Mucosa of gallbladder (tissue), 1 donor: ENCODE measurements at places on chromosomes 5 and 9.

GRCh38 chr9:7848498-7848897 is 48.9 kb upstream of the DMAC1 start:
- DNase-seq, result no peak

DNA sequence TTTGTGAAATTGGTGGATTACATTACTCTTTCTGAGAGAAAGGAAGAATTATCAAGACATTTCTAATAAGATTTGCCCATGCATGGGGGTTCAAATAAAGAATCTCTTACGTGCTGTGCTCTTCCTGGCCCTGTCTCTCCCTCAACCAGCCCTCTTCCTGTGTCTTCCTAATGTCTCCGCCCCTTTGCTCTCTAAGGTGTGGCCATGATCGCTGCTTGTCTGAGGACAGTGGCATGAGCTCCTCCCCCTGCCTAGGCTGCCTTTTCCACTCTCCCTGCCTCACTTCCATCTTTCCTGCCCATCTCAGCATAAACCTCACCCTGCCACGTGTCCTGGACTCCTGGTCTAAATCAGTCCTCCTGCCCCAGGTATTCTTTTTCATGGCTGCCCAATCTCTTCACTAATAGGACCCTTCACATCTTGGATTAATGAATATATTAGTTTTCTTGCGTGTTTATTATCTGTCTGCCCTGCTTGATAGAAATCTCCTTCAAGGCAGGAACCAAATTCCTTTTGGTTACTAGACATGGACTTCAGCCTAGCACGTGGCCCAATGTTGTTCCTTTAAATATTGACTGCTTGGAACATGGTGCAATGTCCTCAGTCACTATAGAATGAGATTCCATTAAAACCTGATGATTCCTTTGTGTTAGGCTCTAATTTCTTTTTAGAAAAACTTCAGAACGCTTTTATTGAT is 122.3 kb downstream of the MTRR start:
- no peak for DNase-seq

- no peak for DNase-seq
These were observed 581.8 kb downstream of the TAF11L14 start for GRCh38 chr5:18216016-18216415.

GRCh38 chr9:124721109-124721906 is 49.8 kb downstream of the NR6A1 start:
- DNase-seq, result no peak

GRCh38 chr9:136144450-136144849 is 25.8 kb upstream of the TMEM250 start:
- no peak for DNase-seq

DNA sequence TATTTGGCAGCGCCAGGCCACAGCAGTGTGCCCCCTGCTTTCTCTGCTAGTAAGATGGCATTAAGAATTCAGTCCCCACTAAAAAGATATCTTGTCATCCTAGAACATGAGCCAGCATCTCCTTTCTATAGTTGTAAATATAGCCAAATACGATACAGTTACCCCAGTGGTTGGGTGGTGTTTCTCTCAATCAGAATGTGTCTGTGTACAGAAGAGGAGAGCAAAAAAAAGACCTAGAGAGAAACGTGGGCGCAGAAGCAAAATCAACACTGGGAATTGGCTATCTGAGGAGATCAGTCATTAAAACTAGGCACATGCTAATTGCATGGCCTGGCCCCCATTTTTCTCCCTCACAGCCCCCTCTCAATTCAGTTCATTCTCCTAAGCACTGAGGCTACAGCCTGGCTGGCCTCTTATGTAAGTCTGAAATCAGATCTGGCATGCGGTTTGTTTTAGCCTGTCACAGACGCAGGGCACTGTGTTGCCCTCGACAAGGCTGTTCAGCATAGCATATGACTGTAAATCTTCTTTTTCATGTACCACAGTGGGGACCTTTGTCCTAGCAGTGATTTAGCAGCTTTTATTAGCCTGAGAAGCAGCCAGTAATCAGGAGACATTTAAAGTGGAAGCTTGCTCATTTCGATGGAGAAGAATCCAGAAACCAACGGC is 57.8 kb downstream of the RORB start:
- no peak for DNase-seq

- no peak for DNase-seq
These were observed 8.8 kb upstream of the NHP2 start for GRCh38 chr5:178162481-178162880.

DNA sequence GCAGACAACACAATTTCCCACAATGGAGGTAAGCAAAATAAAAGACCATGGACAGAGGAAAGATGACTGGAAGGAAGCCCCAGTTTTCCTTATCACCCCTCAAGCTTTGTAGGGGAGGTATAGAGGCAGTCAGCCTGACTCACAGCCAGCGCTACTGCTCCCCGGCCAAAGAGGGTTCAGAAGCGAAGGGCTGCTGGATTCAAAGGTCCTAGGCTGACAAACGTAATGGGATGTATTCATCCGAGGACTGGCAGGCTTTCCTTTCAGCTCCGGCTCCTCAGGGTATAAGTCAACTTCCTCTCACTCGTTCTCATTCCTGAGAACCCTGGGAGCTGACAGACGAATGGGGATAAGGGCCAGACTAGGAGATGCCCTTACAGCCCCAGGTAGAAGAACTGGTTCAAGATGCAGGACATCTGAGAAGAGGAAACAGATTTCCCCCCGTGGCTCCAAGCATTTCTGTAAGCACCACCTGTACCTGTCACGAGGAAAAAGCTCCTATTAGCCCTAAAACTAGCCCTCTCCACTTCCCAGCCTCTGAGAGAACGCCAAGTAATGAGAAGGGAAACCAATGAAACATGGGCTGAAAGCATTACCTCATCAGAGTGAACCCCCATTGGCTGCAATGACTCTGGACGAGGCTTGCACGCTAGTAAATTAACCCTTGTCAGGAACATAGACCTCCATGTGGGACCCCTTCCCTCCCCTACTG is 22.1 kb upstream of the FAM13B start:
- no peak for DNase-seq

- DNase-seq, result no peak
These were observed 15.2 kb upstream of the AFAP1L1 start for GRCh38 chr5:149256451-149256850.

- DNase-seq, result no peak
These were observed 3.4 kb downstream of the VCAN start for GRCh38 chr5:83474991-83475390.

DNA sequence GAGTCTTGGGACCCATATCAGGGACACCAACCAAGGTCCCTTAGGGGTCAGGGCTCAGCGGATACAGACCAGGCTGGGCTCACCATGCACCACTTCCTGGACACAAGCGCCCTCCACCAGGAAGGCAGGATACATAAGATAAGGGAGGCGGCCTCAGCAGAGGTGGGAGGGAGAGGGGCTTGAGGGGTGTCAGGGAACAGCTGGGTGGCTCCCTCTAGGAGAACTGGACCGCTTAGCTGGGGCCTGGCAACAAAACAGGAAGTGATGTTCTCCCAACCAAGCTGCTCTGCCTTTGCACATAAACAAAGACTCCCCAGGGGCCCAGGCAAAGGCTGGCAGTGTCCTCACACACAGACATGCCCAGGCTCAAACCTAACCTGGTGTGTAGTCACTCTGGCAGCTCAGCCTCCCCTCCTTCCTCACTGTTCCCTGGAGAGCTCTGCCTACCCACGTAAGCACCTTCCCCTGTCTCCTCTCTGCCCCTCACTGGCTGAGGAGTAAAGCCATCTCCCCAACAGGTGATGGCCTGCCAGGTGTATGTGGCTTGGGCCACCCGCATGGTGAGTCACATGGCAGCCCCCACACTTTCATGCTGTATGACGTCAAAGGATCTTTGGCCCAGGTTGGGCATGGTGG is 5.8 kb upstream of the BICD2 start:
- DNase-seq, result no peak

- DNase-seq, result peak; percentile 34
These were observed 665 bp downstream of the ASS1 start for GRCh38 chr9:130445268-130445983.

GRCh38 chr5:135269931-135270421 is 129.1 kb downstream of the MACROH2A1 start:
- DNase-seq, result no peak

GRCh38 chr9:84322828-84323227 is 17.7 kb downstream of the SLC28A3 start:
- DNase-seq, result no peak

DNA sequence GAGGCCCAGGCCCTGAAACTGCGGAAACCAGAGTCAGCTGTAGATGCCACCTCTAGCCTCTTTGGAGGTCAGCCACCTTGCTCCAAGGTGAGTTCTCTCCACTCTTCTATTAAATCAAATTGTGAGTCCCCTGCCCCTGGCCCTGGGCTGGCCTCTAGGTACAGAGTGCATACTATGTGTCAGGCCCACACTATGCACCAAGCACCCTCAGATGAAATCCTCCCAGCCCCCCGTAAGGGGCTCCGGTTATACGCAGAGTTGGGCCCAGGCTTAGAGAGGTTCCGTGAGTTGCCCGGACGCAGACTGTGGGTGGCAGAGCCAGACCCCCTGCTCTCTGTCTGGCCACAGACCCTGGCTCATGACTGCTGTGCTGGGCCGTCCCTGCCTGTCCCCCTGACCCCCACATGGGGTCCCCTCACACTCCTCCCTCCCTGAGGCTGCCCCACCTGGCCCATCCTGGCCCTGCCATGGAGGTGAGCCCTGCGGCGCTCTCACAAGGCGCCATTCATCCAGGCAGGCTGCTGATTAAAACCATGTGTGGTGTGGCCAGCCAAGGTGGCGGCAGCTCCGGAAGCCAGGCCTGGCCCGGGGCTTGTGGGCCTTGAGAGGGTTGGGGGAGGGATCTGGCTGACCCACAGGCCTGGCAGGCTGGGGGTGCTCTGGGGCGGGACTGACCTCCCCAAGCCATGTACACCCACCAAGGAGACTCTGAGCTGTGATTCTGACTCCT is 65.5 kb upstream of the SYNPO start:
- no peak for DNase-seq

DNA sequence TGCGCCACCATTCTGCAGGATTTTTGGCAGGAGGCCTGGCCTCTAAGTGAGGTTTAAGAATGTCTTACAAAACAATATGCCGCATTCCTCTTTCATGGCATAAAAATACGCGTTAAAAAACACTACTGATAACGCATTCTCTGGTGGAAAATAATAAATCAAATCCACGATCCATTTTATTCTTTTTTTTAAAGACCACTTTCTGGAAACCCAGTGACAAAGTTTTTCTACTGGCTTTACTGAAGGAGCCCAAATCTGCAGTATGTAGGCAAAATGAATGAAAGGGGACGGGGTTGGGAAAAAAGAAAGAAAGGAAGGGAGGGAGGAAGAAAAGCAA is 2.0 kb downstream of the SV2C start:
- no peak for DNase-seq

GRCh38 chr9:92639124-92639523 is 30.8 kb downstream of the IPPK start:
- DNase-seq, result no peak

GRCh38 chr5:34585601-34586104 is 70.5 kb upstream of the RAI14 start:
- DNase-seq, result no peak

DNA sequence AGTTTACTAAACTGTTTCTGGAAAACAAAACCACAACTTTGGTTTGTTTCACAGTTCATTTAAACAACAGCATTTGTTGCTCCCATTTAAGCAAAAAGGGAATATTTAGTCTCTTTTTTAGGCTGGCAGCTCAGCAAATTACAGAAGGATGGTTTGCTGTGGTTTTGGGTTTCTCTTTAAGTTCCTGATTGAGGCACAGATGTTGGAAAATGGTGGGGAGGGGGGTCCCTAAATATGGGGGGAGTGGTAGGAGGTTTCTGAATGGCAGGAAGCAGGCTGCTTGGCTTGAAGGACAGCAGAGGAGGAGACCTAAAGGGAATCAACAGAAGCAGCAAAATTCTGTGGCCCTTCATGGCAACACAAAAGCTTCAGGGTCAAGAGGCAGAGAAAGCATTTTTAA is 263.4 kb downstream of the ZSWIM6 start:
- no peak for DNase-seq

GRCh38 chr9:112140936-112141335 is 34.2 kb downstream of the SUSD1 start:
- DNase-seq, result no peak

DNA sequence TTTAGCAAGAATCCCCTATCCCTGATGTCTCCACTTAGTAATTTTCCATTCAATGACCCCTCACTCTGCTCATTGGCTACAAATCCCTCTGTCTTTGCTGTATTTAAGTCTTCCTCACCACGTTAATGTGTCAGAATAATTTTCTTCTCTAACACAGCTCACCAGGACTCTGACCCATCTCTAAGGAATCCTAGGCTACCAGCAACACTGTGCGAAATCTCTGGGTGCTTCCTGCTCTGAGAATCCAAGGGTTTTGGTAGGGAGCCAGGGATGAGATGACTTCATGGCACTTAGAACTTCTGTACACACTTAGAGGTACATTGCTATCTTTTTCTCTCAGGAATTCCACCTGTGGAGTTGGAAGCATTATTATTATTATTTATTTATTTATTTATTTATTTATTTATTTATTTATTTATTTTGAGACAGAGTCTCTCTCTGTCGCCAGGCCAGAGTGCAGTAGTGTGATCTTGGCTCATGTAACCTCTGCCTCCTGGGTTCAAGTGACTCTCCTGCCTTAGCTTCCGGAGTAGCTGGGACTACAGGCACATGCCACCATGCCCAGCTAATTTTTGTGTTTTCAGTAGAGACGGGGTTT is 53.5 kb downstream of the FOXI1 start:
- DNase-seq, result no peak

DNA sequence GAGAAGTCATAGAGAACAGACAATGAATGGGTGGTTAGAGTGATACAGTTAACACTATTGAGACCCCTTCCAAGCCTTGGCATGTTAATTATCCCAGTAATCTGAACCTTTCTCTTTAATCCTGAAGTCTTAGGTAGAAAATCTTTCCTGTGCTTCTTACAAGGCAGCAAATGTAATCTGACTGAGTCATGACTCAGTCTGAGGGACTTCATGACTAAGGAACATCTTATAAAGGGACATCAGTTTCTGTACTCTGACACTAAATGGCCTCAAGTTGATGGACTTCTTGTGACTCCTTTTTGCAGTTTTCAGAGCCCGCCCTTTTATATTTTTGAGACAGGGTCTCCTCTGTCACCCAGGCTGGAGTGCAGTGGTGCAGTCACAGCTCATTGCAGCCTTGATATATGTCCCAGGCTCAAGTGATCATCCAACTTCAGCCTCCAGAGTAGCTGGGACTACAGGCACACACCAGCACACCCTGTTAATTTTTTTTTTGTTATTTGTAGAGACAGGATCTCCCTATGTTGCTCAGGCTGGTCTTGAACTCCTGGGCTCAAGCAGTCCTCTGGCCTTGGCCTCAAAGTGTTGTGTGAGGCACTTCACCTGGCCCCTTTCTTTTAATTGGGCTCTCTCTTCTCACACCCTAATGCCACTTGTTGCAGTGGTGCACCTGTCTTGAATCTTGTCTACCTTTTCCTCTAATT is 9.5 kb downstream of the EXOSC3 start:
- DNase-seq, result no peak

- no peak for DNase-seq
These were observed 5.9 kb upstream of the LRRC14B start for GRCh38 chr5:185095-186070.

GRCh38 chr5:39826051-39826450 is 401.3 kb upstream of the DAB2 start:
- no peak for DNase-seq

DNA sequence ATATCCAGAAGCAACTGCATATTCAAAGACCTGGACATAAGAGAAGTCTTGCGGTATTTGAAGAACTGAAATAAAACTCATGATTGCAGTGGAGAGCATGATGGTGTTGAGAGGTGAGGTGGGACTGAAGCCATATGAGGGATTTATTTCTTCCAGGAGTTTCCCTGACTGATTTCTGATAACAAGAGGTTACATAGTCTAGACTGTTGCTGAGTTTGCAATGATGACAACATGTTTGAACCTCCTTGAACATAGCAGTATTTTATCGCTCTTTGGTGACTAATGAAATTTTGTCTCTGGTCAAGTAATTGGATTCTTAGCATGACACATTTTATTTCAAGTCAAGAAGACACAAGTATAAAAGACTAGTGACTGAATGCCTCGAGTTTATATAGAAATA is 61.8 kb downstream of the ACTBL2 start:
- no peak for DNase-seq
